ENCODE measurements at places on chromosomes 6 and 20. TPM values are rescaled to one million over a fixed set of nuclear protein-coding genes. Genes with fewer than 3 reads are reported as not detected.
A peak's percentile ranks its signal among the peaks of the same experiment; 100 is the strongest.

- DNase-seq = no peak
Measured at GRCh38 chr6:44169886-44170570, 11.4 kb downstream of the CAPN11 start.

CLPSL2 gene
- not detected for total RNA-seq

DNA sequence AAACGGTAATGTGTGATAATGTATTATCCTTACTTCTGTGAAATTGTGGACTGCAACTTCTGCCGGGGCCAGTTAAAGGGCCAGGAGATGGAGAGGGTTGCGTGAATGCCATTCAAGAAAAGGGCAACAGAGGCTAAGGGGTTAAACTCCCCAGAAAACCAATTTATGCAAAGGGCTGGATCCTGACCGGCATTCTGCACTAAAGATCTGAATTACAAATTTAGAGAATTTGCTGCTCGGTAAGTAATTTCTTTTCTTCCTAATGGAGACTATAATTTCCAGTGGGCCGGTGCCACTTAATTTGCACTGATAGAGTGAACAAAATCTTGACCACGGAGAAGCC, 130.1 kb downstream of the BCAS1 start:
- DNase-seq = no peak

LGSN gene
- 0.23 TPM for total RNA-seq

CLIC5 gene
- total RNA-seq = not detected

- no peak for DNase-seq
Measured at GRCh38 chr20:5181958-5182357, 55.1 kb downstream of the CDS2 start.

SNTA1 gene
- 9.2 TPM for total RNA-seq

DNA sequence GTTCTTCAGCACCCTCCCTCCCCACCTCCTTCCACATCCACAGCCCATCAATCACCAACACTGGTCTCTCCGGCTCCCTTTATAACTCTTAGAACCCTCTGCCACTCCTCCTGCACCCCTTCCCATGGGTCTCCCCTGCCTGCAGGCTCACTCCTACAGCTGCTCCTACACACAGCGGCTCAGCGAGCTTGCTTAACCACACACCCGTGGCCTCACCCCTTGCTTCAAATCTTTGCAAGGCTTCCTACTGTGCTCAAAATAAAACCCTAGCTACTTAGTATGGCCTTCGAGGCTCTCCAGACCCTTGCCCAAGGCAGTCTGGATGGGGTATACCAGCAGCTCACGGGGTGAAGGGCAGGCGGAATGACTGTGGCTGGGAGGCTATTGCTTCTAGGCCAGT, 63.7 kb downstream of the JPH2 start:
- no peak for DNase-seq

AAR2 gene
- total RNA-seq = 27.7 TPM

DNA sequence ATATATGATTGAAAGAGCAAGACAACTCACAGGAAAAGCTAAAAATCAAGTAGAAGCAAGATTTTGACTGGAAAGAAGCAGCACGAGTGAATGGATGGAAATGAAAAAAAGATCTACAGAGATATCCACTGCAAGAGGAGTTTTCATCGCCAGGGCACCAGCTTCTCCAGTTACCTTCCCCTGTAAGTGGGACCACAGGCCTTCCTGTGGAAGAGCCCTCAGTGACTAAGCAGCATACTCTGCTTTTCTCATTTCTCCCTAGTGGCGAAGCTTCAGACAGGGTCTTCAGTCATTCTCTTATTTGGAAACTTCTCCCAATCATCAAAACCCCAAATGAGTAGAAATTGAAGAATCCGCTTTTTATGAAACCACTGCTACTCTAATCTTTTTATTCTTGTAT, 40.5 kb downstream of the ADGRB3 start:
- DNase-seq = no peak

DNA sequence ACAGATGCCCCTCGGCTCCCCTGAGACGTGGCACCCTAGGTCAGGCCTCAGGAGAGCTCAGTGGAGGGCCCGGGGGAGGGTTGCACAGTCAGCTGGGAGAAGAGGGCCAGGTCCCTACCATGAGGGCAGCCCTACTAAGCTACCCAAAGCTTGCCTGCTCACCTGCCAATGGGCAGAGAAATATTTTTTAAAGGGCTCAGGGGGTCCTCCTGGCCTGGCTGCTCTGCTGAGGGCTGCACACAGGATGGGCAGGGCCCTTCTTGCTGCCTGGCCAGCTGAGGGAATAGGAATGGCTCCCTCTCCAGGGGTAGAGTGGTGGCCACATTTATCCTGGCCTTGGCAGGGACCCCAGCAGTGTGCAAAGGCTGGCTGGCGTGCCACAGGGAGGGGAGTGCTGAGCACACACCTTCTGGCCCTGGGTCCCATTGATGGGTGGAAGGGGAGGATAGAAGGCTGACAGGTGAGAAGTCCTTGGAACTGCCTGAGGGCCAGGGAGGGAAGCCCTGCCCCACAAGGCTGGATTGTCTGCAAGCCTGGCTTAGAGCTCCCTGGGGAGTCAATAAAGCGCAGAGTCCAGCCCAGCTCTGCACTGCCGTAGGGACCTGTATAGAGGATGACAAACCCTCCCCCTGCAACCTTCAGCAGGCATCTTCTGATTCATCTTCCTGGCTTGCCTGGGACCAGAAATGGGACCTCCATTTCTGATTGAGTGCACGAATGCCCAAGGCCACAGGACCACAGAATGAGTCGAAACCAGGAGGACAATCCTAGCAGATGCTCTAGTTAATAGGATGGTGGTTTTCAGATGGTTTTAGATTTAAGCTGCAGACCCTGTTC, 62.1 kb downstream of the NOL4L start:
- DNase-seq = no peak

GRCh38 chr6:41345901-41346300, 10.5 kb downstream of the NCR2 start:
- no peak for DNase-seq

DNA sequence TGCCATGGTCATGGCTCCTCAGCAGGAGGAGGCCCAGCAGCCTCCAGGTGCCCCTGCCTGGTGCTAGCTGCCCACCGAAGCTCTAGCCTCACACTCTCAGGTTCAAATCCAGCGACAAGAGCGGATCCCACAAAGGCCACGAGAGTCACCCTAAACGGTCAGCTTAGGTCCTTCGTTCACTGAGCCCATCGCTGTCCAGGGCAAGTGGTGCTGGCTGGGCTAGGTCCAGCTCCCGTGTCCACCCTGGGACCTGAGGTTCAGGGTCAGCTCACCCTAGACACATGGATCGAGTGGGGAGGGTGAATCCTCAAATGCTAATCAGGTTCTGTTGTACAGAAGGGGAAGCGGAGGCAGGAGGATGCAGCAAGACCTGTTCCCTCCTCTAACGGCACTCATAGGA, 171.9 kb upstream of the SULF2 start:
- DNase-seq = no peak

GPSM3 gene
- total RNA-seq = 3.9 TPM

GRCh38 chr6:133214267-133214666, 26.9 kb upstream of the EYA4 start:
- DNase-seq = no peak

- DNase-seq = no peak
Measured at GRCh38 chr20:7387638-7388193, 552.5 kb downstream of the HAO1 start.

- peak; percentile 50 for DNase-seq
Measured at GRCh38 chr6:105759946-105760345, 326.2 kb upstream of the PRDM1 start.

GRCh38 chr20:37734228-37734985, 40.6 kb downstream of the CTNNBL1 start:
- peak; percentile 8 for DNase-seq

GRCh38 chr20:20472684-20473274, 104.9 kb downstream of the INSM1 start:
- no peak for DNase-seq

- DNase-seq = no peak
Measured at GRCh38 chr6:151490996-151491395, 2.8 kb upstream of the CCDC170 start.

DNA sequence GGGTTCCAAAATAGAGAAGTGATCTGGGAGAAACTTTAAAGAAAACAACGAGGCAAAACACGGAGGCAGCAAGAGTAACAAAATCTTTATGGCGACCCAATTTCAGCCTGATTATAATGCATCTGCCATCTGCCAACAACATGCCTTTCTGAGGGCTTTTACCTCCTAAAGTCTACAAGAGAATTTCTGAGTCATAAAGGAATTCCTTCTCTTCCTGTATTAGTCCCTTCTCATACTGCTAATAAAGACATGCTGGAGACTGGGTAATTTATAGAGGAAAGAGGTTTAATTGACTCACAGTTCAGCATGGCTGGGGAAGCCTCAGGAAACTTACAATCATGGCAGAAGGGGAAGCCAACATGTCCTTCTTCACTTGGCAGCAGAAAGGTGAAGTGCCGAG, 226.6 kb downstream of the HACE1 start:
- no peak for DNase-seq

DNA sequence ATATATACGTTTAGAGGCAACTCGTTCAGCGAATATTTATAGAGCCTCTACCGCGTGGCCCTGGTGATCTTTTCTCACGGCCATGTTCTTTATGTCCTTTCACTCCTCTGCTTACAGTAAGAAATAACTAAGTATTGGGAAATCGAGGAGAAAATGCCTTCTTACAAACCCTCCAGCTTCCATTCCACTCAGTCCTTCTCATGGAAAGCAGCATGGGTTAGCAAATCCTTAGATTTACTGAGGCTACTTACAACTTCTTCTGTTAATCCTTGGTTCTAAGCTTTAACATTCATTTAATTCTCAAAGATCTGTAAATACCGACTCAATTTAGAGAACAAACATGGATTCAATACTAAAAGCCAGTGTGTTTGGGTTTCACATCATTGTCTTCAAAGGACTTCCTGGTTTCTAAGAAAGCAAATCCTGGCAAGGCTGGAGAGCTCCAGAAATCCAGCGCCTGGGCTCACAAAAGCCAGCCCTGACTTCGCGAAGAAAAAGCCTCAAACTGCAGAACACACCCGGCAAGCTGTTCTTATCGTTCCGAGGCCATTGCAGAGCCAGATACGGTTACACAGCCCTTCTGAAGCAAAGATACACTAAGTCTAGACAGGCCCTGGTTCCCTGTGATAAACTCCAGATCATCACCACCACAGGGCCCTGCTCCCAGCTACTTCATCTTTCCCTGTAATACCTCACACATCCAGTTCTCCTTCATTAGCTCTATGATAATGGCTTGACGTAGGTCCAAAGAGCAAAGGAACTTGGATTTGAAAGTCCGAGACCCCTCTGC, 19.2 kb downstream of the AGPAT4 start:
- DNase-seq = no peak

- DNase-seq = peak; percentile 5
Measured at GRCh38 chr6:126307849-126308248, 32.1 kb upstream of the CENPW start.

DNA sequence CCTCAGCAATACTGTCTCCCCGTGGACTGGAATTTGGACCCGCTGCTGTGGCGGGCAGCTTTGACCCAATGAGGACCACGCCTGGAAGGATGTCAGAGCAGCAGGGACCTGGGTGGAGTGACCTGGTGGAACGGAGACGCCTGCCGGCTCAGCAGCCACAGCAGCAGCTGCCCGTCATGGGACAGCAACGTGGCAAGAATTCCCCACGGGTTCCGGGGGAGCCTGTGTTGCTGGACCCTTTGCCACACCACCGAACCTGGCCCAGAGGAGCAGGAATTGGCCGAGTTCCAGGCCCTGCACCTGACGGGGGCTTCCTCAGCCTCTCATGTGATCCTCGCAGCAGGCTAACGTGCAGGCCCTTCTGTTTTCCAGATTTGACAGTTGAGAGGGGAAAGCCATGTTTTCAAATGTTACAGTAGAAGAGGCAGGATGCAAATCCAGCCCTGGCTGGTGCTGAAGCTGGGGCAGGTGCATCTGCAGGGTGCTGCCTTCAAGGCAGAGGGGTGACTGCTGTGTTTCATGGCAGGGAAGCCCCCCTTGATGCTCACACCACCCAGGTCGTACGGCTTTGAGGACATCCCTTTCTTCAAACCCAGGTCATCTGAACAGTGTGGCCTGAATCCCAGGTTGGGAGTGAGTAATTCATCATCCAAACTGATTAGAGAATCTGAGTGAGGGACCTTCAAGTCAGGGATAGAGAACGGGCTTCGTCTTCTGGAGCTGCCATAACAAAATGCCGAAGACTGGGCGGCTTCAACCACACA, 93.4 kb downstream of the THBS2 start:
- DNase-seq = no peak

TFAP2A gene
- total RNA-seq = 5.0 TPM

ZC2HC1B gene
- total RNA-seq = not detected

REM1 gene
- total RNA-seq = not detected

Data from H4 (cell line).